ENCODE measurements at places on chromosomes 12 and 14.

GRCh38 chr12:127013197-127013596, 1253.8 kb upstream of the TMEM132C start:
- no peak for DNase-seq

- DNase-seq, result no peak
Measured at GRCh38 chr12:11743423-11744409, 94.2 kb downstream of the ETV6 start.

DNA sequence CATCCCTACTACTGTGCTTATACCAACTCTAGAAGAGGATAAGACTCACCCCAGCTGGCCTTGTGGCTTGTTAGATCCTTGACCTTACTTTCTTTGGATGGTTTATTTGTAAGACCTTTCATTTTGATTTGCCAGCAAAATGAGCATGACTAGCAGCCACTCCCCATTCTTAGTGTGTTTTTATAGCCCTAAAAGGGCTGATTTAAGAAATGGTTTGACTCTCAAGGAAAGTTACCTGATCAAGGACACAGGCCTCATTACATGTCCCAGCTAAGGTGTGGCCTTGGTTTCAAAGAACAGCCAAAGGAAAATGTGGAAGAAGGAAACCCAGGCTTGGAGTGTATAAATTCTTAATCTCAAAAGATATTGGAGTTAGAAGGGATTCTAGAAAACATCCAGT, 41.4 kb downstream of the SLC17A8 start:
- no peak for DNase-seq

GRCh38 chr14:93970965-93971634, 5.3 kb downstream of the ASB2 start:
- DNase-seq, result no peak

GRCh38 chr14:90611936-90612335, 204.3 kb downstream of the TTC7B start:
- no peak for DNase-seq

GRCh38 chr12:104360983-104361707, 57.6 kb downstream of the EID3 start:
- no peak for DNase-seq

DNA sequence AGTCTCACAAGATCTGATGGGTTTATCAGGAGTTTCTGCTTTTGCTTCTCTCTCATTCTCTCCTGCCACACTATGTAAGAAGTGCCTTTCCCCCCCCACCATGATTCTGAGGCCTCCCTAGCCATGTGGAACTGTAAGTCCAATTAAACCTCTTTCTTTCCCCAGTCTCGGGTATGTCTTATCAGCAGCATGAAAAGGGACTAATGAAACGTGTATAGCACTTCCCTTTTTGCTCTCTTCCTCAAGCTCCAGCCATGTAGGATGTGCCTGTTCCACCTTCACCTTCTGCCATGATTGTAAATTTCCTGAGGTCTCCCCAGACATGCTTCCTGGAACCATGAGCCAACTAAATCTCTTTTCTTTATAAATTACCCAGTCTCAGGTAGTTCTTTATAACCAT, 7.0 kb upstream of the CRACR2A start:
- no peak for DNase-seq

DNA sequence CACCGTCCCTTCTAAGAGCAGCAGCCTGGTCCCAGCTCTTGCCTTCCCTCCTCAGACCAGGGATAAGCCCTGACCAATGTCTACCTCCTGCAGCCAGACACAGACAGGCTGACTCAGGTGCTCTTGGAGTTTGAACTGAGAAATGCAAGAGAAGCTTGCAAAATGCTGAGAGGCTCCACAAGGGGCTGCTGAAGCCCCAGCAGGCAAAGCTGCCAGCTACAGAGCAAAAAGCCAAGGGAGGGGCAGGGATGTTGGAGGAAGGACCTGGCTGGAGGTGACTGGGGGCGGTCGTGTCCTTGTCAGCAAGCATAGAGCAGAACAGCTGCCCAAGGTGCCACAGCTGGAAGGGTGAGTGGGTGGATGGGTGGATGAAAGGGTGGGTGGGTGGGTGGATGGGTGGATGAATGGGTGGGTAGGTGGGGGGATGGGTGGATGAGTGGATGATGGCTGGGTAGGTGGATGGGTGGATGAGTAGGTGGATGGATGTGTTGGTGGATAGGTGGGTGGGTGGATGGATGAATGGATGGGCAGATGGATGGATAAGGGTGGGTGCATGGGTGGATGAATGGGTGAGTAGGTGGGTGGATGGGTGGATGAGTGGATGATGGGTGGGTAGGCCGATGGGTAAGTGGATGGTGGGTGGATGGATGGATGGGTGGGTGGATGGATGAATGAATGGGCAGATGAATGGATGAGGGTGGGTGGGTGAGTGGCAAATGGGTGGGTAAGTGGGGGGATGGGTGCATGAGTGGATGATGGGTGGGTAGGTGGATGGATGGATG, 4.0 kb upstream of the INF2 start:
- no peak for DNase-seq

DNA sequence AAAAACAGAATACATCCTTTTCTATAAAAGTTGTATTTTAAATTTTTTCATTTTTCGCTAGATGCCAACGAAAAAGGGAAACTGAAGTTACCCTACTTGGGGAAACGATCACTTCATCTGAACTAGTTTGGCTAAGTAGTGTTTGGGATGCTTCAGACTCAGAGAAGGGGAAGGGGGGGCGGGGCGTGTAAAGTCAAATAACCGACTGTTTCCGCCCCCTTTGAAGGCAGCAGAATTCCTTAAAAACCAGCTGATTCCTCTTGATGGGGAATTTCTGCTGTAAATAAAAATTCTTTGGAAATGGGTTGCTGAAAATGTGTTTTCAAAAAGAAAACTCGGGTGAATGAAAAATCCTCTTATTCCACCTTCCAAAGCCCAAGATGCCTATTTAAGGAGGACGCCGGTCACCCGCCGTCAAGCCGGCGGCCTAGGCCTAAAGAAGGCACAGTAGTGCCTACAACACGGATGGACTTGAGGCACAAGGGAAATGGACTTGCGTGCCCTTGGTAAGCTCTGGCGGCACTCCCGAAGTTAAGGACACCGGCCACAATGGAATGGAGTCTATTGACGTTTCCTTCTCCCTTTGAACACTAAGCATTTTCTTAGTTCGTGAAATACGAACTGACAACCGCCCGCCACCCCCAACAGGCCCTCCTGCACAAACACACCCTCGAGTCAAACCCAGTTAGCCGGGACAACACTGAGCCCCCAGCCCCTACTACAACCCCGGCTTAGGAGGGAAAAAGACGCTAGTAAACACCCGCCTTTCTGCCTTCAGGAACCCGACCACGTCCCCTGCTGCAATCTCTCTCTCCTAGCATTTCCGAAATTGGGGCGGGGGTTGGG, 1.9 kb downstream of the ATXN2 start:
- no peak for DNase-seq

GRCh38 chr12:50276912-50277671, 6.2 kb downstream of the LIMA1 start:
- no peak for DNase-seq

GRCh38 chr12:117084405-117085317, 14.6 kb downstream of the TESC start:
- DNase-seq, result no peak

DNA sequence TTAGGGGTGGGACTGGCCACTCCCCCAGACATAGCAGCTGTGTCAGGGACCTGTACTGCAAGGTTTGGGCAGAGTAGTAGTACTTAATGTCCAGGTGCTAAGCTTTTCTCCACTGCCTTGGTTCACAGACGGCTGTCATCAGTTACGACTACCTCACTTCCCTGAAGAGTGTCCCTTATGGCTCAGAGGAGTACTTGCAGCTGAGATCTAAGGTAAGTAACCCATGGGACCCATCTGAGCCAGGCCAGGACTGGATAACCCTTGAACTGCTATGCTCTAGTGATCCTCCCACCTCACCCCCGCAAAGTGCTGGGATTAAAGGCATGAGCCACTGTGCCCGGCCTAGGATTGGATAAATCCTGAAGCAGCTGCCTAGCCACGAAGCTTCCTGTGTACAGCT, 22.4 kb downstream of the ADCK1 start:
- no peak for DNase-seq

- no peak for DNase-seq
Measured at GRCh38 chr12:12901158-12901791, 9.9 kb downstream of the GPRC5A start.

DNA sequence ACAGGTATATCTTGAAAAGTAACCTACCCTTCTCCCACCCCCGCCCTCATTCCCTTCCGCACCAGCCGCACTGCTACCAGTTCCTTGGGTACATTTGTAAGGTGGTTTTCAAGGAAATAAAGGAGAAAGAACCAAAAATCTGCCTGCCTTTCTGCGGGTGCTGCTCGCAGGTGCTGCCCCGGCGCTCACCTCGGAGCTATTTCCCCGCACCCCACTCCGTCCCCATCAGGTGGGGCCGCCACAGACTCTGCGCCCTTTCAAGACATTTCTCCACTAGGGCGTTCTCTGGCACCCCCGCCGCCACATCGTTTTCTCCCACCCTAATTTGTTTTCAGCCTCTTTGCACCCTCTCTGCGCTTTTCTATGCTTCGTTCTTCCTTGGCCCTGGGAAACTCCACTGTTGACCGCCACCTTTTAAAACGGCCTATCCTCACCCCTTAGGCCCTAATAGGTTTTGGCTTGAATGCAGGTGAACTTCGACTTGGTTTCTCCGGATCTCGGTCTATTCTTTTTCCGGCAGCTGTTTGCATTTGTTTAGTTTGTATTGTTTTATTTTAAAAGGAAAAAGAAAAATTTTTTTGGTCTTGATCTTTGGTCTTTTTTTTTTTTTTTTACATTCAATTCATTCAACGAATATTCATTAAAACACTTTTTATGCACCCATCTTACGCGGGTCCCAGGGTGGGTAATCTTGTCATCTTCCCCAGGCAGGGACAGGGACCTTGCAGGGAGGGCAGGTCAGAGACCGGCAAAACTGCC, 3.0 kb downstream of the VSX2 start:
- no peak for DNase-seq

- DNase-seq, result no peak
Measured at GRCh38 chr12:38384816-38385378, 68.3 kb downstream of the ALG10B start.

- DNase-seq, result no peak
Measured at GRCh38 chr12:101670007-101670671, 27.3 kb upstream of the CHPT1 start.

Data from smooth muscle cell of the brain vasculature (primary cell).